Retina (tissue), 1 donor: ENCODE measurements at places on chromosomes 7 and 10.

GRCh38 chr10:112532189-112532588, 85.2 kb downstream of the VTI1A start:
- no peak for DNase-seq

GRCh38 chr10:36462194-36462593, 663.2 kb upstream of the ANKRD30A start:
- DNase-seq, result no peak

- DNase-seq, result no peak
Observed at GRCh38 chr7:32533276-32534029, 38.2 kb downstream of the AVL9 start.

GRCh38 chr10:16890691-16891090, 73.5 kb upstream of the RSU1 start:
- no peak for DNase-seq

DNA sequence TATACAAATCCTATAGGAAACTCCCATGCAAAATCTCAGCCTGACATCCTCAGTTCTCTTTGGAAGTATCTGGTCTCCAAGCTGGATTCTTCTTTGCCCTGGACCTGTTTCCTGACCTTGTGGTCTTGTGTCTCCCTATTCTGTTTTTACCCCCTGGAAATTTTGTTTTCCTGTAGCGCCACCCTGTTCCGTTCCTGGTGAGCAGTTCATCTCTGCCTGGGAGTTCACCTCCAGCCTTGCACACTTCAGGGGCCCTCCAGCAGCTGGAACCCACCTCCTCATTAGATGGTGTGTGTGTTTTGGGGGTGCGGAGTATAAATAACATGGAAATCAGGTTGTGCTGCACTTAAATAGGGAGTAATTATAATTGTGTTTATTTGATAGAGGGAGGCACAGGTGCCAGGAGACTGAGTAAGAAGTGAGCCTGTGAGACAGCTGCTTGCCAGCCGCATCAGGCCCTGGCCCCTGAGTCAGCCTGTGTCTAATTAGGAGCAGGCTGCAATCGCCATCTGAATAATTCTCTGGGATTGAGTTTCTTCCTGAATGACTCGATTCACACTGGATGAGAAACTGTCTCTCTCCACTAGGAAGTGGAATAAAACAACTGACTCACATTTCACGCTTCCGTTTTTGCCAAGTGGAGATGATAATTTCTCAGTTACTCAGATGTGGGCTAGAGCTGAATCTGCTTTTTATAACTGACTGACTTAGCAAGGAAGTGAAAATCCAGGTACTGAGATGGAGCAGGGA, 69.4 kb upstream of the HECTD2 start:
- DNase-seq, result peak; percentile 9

DNA sequence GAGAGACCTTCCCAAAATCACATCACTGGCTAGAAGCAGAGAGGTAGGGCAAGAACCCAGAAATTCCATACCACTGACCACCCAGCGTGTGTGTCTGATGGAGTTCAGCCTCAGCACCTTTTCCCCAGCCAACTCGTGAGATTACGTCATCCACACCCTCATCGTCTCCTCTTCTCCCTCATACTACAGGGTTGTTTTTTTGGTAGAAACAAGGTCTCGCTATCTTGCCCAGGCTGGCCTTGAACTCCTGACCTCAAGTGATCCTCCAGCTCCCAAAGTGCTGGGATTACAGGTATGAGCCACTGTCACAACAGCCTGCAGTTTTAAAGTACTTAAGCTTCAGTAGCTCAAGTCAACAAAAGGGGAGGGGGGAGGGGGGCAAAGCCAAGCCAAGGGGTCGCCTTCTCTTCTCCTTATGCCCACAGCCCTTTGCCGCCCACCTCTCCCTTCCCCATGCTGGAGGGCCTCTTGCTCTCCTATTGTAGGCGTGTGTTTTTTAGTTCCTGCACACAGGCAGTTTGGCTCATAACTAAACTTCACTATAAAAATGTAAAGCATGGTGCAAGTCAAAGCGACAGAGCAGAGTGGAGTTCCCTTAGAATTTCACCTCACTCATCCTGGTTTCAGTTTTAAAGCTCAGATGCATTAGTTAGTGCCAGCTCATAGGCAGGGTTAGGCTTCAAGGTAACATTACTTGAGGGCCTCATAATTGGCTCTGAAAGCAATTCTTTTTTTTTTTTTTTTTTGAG, 5.2 kb upstream of the PRDX3 start:
- no peak for DNase-seq

DNA sequence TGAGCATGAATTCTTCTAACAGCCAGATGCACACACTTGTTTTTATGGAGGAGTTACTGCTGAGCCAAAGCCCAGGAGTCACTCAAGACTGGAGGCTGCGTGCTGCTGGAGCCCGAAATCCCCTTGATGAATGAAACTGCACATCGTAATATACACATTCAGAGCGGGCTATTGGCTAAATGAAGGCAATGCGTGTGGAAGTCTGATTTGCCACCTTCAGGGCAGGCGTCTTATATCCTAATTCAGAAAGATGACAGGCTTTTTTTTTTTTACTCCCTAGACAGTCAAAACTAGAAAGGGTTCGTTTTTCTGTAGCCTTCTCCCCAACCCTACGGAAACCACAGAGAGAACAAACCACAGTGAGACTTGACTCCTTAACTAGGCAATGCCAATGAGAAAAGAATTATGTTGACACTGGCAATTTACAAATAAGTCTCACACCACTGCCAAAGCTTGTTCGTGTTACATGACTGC, 227.2 kb upstream of the KLF14 start:
- no peak for DNase-seq

DNA sequence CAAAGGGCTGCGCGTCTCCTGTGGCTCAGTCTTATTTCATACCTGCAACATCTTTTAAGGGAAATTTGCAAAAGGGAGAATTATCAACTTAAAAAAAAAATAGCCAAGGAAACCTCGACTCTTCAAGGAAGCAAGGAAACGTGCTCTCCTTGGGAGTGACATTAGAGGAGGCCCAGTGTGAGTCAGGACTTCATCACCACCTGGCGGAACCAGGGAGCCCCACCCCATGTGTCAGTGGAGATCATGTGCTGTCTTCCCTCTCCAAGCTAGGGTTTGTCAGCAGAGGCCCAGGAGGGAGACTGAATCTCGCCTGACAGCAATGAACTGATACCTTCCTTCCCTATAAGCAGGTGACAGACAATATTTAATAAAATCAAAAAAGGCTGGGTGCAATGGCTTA, 28.9 kb downstream of the POR start:
- DNase-seq, result no peak

- no peak for DNase-seq
Observed at GRCh38 chr10:7703140-7703539, at the start of gene ITIH2. TSS of gene ITIH2 (plus strand) at chr10:7703316. CDS start at chr10:7703435, 119 bp downstream.

- DNase-seq, result no peak
Observed at GRCh38 chr7:112255388-112255720, 48.9 kb downstream of the ZNF277 start.

GRCh38 chr10:34911661-34912205, 96.6 kb upstream of the PARD3 start:
- no peak for DNase-seq

GRCh38 chr10:100192350-100192749, 6.5 kb upstream of the ERLIN1 start:
- DNase-seq, result no peak

DNA sequence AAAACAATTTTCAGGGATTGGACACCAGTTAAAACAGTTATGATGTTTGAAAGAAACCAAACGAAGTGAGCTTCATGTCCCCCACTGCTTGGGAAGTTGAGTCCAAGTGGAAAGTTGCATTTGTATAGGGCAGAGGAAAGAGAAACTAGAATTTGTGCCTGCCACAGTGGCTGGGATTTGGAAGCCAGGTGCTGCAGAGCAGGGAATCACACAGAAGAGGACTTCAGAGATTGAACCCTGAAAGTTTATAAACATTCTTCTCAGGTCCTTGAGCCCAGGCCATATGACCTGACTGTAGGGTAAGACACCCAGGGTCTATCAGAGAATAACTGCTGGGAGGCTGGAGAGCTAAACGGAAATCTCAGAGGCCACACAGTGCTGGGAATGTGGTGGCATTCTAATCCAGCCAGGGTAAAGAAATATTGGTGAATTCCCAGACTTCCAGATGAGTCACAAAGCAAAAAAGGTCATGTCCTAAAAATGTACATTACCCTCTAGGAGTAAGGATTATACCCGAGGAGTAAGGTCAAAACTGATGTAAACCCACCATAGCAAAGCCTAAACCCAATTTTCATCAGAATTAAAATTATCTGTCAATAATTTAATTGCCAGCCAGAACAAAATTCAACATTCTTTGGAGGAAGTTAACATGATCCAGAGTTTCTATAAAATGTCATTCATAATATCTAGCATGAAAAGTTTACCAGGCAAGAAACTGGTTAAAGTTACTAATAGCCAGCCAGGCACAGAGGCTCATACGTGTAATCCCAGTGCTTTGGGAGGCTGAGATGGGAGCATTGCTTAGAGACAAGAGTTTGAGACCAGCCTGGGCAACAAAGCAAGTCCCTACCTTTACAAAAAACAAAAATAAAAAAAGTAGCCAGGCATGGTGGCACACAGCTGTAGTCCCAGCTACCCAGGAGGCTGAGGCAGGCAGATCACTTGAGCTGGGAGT, 31.2 kb downstream of the TOMM7 start:
- DNase-seq, result no peak

- no peak for DNase-seq
Observed at GRCh38 chr7:21579341-21580072, 36.7 kb downstream of the DNAH11 start.

- DNase-seq, result no peak
Observed at GRCh38 chr7:126079151-126079550, 1149.5 kb upstream of the POT1 start.

DNA sequence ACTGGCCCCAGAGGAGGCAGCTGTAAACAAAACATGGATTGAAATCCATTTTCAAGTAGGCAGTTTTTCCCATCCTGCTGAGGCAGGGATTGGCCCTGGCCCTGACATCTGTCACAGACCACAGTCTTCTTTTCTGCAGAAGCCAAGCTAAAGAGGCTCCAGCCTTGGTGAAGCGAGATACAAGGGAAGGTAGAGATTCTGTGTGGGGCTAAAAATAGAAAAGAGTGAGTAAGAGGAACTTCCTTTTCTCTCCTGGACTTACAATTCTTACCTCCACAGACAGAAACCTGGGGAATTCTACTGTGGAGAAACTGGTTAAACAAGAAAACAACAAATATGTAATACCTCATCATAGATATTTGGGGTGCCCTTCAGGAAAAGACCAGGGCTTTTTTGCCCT, 624.8 kb upstream of the FZD8 start:
- DNase-seq, result no peak

- DNase-seq, result no peak
Observed at GRCh38 chr10:45646384-45647050, 26.1 kb downstream of the ZFAND4 start.

GRCh38 chr10:7545792-7546191, 121.0 kb downstream of the ITIH5 start:
- no peak for DNase-seq

DNA sequence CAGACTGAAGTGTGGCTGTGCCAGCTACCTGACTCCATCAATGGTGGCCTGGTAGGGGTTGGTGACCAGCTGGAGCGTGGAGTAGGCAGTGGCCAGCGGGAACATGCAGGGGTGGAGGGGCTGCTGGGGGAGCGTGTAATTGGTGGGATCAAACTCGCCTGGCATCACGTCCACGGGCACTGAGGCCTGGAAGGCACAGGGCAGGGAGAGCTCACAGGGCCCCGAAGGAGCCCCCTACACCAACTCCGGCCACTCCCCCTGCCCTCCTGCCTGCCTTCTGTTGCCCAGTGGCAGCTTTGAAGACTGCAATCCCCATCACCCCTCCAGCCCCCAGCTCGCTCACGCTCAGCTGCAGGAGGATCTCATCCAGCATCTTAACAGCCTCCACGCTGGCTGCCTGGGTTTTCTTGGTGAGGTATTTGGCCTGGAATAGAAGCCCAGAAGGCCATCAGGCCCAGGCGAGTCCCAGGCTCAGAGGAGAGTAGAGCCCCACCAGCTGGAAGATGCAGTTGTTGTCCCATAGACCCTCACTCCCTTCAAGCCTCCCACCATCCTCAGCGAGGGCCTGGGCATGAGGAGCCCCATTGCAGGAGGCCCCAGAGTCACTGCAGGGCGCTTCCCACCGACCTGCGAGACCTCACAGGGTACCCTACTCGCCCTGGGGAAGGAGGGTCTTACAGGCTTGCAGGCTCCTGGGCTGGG, 7.1 kb downstream of the POLD2 start:
- no peak for DNase-seq

GRCh38 chr10:85861513-85862197, 504.9 kb downstream of the GRID1 start:
- no peak for DNase-seq

GRCh38 chr7:41900532-41900931, 197.6 kb upstream of the INHBA start:
- DNase-seq, result no peak

- DNase-seq, result no peak
Observed at GRCh38 chr7:131355917-131356777, 28.5 kb downstream of the MKLN1 start.
